ENCODE measurements at places on chromosomes 1 and 21.

DNA sequence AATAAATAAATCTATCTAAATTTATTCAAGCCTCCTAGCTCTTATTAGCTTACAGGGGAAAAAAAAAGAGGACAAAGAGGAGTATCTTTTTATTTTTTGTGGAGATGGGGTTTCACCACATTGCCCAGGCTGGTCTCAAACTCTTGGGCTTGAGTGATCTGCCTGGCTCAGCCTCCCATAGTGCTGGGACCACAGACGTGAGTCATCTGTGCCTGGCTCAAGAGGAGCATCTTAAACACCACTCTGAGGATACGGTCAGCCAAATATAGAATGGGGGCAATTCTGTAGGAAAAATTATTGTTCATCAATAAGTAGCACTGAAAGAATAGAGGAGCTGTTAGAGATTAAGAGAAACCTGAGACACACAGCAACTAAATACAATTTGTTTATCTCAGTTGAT, 24.1 kb downstream of the SLC45A3 start:
- DNase-seq = no peak

GRCh38 chr1:31792116-31792515, 23.7 kb downstream of the SPOCD1 start:
- no peak for DNase-seq

GRCh38 chr1:69747207-69747606, 179.5 kb downstream of the LRRC7 start:
- DNase-seq = no peak

- no peak for DNase-seq
These were observed 55.9 kb downstream of the LEPR start for GRCh38 chr1:65476327-65476726.

DNA sequence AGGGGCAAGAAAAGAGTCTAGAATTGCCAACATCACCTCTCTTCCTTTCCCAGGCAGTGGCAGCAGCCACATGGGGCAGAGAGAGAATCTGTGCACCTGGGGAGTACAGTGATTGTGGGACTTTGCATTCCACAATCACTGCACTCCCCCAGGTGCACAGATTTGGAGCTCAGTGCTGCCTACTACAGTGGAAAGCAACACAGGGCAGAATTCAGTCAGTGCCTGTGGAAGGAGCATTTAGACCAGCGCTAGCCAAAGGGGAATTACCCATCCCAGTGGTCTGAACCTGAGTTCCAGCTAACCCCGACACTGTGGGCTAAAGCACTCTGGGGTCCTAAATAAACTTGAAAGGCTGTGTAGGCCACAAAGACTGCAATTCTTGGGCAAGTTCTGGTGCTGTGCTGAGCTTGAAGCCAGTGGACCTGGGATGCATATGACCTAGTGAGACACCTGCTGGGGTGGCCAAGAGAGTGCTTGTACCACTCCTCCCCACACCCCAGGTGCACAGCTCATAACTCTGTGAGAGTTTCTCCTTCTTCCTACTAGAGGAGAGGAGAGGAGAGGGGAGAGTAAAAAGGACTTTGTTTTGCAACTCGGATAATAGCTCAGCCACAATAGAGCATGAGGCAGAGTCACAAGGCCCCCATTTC, 50.3 kb downstream of the NUP210L start:
- no peak for DNase-seq

DNA sequence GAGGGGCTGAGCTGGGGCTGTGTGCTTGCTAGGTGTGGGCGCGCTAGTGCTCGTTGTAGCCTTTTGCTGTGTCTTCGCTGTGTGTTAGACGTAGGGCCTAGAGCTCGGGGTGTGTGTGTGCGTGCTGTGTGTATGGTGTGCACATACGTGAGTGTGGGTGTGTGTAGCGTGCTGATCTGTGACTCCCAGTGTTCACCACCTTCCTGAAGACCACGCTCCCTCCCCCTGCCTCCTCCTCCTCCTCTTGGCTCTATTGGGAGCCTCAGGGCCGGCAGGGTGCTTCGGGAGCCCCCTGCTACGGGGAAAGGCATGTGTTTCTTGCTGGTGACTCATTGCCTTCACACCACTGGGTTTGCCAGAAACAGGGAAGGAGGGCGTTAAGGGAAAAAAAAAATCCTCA, 9.4 kb upstream of the KCNC4 start:
- DNase-seq = no peak

DNA sequence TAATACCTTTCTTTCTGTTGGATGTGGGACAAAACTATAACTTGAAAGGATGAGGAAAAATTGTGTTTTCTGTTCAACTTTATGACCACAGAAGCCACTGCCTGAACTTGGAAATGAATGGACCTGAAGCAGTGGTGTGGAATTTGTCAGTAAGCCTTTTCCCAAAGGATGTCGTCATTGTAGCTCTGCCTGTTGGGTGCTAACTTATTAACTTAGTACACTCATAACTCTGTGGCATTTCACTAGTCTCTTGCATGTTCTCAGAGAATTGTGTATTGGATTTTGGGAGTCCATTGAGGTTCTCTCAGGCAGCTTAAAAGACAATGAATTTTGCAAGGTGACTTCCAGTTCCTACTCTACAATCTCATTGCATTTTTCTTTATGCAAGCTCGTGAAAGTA, 49.6 kb downstream of the KCNK2 start:
- DNase-seq = no peak

GRCh38 chr1:81894867-81895266, 94.1 kb downstream of the ADGRL2 start:
- no peak for DNase-seq

DNA sequence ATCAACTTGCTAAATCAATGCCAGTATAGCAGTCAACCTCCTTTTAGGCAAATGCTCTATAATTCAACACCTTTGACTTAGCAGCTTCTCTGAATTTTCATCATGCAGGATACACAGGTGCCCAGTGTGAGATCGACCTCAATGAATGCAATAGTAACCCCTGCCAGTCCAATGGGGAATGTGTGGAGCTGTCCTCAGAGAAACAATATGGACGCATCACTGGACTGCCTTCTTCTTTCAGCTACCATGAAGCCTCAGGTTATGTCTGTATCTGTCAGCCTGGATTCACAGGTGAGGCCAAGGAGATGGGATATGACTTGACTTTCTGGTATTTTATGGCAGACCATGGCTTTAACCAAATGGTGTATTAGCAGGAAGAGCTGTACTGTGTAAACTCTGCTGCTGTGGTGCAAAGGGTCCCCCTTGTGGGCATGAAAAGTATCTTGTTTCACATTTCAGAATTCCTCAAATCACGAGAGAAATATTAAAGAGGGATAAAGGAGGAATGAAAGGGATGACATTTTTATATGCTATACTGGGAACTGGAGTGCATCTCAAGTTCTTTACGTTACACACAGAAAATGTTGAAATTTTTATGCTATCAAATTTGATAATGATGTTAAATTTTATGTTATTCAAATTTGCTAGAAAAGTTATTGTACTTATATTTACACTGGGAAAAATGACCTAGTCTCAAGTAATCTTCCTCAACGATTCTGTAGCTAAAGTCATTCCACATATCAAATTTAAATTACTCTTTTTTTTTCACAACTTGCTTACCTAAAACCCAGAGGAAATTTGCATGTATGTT, 88.9 kb downstream of the CRB1 start:
- DNase-seq = peak; percentile 62

GRCh38 chr1:213464786-213465460, 413.9 kb downstream of the RPS6KC1 start:
- DNase-seq = no peak

GRCh38 chr21:37870221-37870620, 46.0 kb downstream of the KCNJ6 start:
- no peak for DNase-seq

All from NB4 (cell line).